ENCODE measurements at places on chromosomes 13 and 19. TPM values are rescaled to one million over a fixed set of nuclear protein-coding genes. Genes with fewer than 3 reads are reported as not detected.

KLK7 gene
- total RNA-seq = not detected

CEACAM3 gene
- not detected for total RNA-seq

WDR88 gene
- not detected for total RNA-seq

TNFSF9 gene
- 0.33 TPM for total RNA-seq

RUBCNL gene
- 3.3 TPM for total RNA-seq

HPN gene
- total RNA-seq = 1.8 TPM

RXFP2 gene
- total RNA-seq = not detected

CEACAM4 gene
- total RNA-seq = 1.8 TPM

STK24 gene
- 149 TPM for total RNA-seq

NCCRP1 gene
- 2.9 TPM for total RNA-seq

CEACAM21 gene
- total RNA-seq = 0.66 TPM

SLITRK1 gene
- not detected for total RNA-seq

CGB2 gene
- total RNA-seq = not detected

LILRA1 gene
- 0.66 TPM for total RNA-seq

ZNF135 gene
- total RNA-seq = 7.5 TPM

B3GNT3 gene
- total RNA-seq = 6.9 TPM

GPX4 gene
- total RNA-seq = 492 TPM

DENND1C gene
- 2.5 TPM for total RNA-seq

ANGPTL4 gene
- total RNA-seq = 118 TPM

SLC25A42 gene
- 12.8 TPM for total RNA-seq

GJA3 gene
- not detected for total RNA-seq

ZNF557 gene
- total RNA-seq = 7.2 TPM

IGFL1 gene
- total RNA-seq = not detected

ZNF345 gene
- 13.6 TPM for total RNA-seq

SIGLEC14 gene
- total RNA-seq = not detected

CYP2F1 gene
- not detected for total RNA-seq

POLR1D gene
- 103 TPM for total RNA-seq

HAUS8 gene
- 5.8 TPM for total RNA-seq

KPTN gene
- 6.3 TPM for total RNA-seq

SERPINE3 gene
- 0.73 TPM for total RNA-seq

NLRP9 gene
- total RNA-seq = not detected

MAST1 gene
- total RNA-seq = 0.88 TPM

HOMER3 gene
- 62.6 TPM for total RNA-seq

CEBPG gene
- 23.4 TPM for total RNA-seq

ADAMTS10 gene
- 23.4 TPM for total RNA-seq

ACP7 gene
- total RNA-seq = not detected

CDK8 gene
- total RNA-seq = 13.8 TPM

DLL3 gene
- not detected for total RNA-seq

ACER1 gene
- not detected for total RNA-seq

TINCR gene
- total RNA-seq = 11.7 TPM

ZNF723 gene
- total RNA-seq = not detected
